Endothelial cell of umbilical vein (primary cell): ENCODE measurements at places on chromosomes 1 and 21. TPM values are rescaled to one million over a fixed set of nuclear protein-coding genes. Genes with fewer than 3 reads are reported as not detected.

GRCh38 chr1:213138391-213138790 lies 87.3 kb downstream of the RPS6KC1 start:
- no peak for DNase-seq

- no peak for DNase-seq
Measured at GRCh38 chr1:115041654-115042053, 12.0 kb downstream of the TSHB start.

GRCh38 chr1:5667513-5668325 lies 324.5 kb downstream of the NPHP4 start:
- no peak for DNase-seq

GRCh38 chr1:28290851-28291250 lies 31.5 kb downstream of the SESN2 start:
- no peak for DNase-seq

DNA sequence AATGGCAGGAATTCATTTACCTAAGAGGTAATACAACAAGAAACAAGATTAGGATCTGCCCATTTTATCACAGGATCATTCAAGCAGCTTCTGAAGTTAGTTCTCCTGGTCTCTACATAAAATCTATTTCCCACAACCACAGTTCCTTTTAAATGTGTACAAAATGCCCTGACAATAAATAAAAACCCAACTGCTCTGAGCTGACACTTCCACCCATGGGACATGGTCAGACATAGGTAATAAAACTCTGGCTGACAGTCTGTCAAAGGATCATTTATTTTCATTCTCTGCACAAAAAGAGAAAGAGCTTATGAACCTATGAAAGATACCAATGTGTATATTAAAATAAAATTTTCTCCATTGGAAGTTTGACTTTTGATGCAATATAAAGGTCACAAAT lies 145.4 kb upstream of the PALMD start:
- no peak for DNase-seq

GRCh38 chr1:203175237-203175826 lies at the start of gene MYBPH:
TSS of gene MYBPH (minus strand) at chr1:203175826. CDS start at chr1:203175755, 71 bp downstream.
- DNase-seq = no peak

The POU3F1 gene
- not detected in 2 replicates for total RNA-seq
